ENCODE measurements at places on chromosomes 5 and 9.

- DNase-seq = no peak
These were observed 295.9 kb downstream of the NFIB start for GRCh38 chr9:14018081-14018480.

GRCh38 chr5:7902201-7902600 lies 33.3 kb downstream of the MTRR start:
- DNase-seq = no peak

DNA sequence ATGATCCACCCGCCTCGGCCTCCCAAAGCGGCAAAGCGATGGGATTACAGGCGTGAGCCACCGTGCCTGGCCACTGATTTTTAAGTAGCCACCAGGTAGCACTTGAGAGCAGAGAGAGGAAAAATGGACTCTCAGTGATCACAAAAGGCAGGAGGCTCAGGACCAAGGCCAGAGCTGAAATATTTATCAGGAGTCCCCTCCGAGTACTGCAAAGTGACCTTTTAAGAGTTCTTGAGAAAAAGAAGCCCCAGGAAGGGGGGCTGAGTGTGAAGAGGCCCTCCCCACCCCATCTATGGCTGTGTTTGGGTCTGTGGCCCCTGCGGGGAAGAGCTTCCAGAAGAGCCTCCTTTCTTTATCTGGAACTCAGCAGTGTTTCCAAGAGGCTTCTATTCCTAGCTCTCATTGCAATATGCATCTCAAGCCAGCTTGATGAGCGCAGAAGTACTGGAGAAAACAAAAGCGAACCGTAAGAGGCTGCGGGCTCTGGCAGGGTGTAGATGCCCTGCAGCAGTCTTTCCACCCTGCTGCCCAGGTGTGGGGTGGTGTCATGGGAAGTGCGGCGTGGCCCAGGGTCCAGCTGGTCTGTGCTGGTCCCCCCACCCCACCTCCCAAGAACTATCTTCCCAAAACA lies 75.5 kb upstream of the CDK20 start:
- DNase-seq = no peak

DNA sequence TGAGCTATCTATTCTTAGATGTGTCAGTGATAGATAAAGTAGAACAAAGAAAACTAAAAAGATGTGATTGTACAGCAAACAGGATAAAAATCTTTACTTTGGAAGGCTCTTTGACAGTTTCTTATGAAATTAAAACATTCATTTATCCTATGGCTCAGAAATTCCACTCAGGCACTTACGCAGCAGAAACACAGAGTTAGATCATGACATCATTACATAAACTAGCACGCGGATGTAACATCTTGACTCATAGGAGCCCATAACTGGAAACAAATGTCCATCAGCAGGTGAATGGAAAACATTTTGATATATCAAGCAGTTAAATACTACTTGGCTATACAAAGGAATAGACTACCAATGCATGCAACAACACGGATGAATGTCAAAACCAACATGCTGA lies 45.3 kb downstream of the ICE1 start:
- no peak for DNase-seq

DNA sequence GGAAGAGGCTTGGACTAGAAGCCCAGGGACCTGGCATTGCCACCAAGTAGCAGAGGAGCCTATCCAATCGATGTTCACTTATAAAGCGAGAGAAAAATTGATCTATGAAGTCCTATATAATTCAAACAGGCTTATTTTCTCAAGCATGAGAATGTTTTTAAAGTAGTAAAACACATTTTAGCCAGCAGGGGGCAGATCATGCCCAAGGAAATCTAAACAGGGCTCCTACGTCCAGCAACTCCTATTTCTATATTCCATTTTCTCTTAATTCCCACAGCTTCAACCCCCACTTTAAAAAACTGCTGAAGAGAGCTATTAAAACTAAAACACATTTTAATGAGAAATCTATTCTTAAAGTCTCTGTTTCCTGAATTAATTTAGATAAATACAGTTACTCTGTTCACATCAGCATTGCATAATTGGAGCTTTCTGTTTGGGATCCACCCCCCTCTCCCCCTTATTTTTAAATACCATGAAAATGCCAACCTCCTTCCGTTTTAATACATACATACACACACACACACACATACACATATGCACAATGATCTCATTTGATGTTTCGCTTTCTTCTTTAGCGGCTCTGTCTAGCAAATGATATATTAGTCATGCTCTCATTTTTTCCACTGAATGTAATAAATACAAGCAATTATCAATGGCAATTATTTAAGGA lies 144.9 kb downstream of the MYO10 start:
- peak; percentile 72 for DNase-seq

DNA sequence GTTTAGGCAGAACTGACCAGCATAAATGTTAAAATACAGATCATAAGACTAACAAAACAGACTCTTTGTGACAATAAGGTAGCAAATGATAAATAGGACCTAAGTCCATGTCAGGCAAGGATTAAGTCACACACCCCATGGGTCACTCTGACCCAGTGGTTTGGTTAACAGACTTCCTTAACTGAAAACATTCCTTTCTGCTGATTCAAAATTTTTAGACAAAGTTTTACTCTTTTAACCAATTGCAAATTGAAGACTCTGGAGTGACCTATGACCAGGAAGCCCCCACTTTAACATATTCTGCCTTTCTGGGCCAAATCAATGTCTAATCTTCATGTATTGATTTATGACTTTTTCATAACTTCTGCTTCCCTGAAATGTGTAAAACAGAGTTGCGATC lies 4.9 kb upstream of the NXNL2 start:
- no peak for DNase-seq

- DNase-seq = peak; percentile 45
These were observed 4.3 kb upstream of the SLC22A5 start for GRCh38 chr5:132365213-132365612.

DNA sequence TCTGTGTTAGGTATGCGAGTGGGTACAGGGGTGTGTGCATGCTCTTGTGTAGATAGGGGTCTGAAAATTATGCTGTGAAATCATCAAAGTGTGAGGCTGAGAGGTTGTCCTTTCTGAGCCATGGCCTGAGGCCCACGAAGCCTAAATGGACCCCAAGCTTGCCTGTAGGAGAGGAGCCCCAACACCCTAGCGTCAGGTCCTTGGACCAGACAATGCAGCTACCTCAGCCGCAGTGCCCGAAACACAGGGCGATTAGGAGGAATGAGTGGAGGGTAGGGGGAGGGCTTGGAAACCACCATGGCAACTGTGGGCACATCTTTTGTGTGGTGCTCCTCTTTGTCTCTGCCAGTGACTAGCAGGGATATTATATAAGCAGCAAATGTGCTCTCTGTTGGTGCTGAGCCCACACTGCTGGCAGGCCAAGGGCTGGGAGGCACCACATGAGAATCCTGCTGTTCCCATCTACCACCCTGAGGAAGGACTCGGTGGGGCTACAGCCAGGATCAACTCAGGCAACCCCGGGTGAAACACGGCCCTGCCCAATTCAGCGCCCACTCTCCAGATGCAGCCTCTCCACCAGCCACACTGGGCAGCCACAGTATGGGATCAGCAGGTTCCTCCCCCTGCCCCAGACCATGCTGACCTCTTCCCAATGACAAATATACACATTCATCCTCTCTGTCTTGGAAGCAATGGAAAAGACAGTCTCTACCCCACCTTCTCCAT lies 84.6 kb upstream of the FSTL4 start:
- DNase-seq = no peak

GRCh38 chr9:127790094-127790855 lies 4.4 kb downstream of the CDK9 start:
- DNase-seq = no peak

DNA sequence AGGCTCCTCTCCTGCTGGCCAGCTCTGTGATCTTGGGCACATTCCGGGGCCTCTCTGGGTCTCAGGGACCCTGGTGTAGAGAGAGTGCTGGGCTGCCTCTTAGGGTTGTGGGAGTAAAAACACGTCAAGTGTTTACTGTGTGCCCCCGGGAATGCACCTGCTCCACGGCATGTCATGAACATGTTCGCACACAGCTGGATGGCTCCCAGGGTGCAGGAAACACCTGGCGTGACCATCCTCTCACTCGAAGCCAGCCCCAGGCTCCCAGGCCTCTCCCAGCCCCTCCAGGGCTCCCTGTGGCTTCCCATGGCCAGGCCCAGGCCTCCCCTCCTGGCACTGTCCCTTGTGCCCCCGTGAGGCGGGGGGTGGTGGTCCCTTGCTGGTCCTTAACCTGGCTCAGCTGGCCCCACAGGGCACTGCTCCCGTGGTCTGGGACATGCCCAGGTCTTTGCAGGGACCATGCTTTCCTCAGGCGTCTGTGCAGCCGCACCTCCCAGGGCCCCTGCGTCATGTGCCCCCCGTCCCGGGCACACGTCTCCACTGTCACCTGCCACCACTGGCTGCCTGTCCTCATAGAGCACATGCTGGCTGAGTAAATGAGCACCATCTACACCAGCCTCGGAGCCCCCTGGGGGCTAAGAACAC lies 44.9 kb downstream of the SLC6A3 start:
- DNase-seq = no peak

DNA sequence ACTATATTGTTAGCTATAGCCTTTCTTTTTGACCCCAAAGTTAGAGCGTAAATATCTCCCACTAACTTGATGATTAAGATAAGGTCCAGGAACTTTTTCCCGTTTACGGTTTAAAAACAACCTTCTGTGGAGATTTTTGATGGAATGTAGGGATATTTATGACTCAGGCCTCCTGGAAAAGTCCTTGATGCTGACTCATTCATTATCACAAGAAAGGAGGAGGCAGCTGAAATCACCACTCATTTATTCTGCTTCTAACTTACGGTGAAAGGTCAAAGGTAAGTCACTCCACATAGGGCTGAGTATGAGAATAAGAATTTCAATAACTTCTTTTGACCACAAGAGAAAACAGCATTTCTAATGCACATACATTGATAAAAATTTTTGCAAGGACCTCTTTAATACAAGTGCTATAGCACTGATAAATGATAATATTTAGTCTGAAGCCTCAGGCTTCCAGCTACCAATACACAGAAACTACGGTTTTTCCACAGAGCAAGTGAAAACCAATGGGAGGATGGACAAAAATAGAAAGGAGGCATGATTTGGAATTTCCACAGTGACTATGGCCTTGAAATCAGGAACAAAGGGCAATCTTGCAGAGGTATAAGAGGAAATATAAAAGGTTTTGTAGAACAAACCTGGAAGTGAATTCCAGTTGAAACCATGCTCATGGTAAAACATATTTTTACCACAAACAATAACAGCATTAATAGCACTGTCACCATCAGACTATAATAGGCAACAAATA lies 146.5 kb downstream of the PPP2R2B start:
- DNase-seq = no peak

- DNase-seq = peak; percentile 91
These were observed 10.9 kb downstream of the ABL1 start for GRCh38 chr9:130845901-130846481.

GRCh38 chr9:134265078-134265477 lies 61.2 kb upstream of the RXRA start:
- no peak for DNase-seq

- DNase-seq = no peak
These were observed 107.3 kb upstream of the NIPBL start for GRCh38 chr5:36769129-36769770.

- DNase-seq = peak; percentile 90
These were observed 5.8 kb upstream of the IFNA1 start for GRCh38 chr9:21434202-21435014.

DNA sequence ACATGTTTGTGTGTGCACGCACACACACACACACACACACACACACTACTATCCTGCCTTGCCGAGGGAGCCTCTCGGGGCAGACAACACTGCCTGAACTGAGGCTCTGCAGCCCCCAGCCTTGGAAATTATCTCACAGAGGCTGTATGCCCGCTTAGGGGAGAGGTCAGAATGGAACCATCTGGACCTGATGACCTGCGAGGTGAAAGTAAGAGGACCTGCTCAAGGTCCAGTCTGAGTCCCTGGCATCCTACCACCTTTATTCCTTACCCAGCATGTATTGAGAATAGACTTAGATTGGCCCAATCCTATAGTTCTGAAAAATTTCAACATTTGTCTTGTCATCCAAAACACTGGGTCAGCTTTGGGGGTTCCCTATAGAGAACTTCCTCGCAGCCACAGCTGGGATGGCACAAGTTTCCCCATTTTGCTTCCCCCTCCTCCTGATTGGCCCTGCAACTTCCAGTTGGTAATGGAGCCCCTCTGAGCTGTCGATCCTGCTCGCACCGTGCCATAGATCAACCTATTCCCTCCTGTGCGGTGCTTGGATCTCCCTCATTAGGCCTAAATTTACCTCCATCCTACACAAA lies 10.2 kb downstream of the MVB12B start:
- DNase-seq = no peak

- DNase-seq = no peak
These were observed 77.0 kb upstream of the SEMA6A start for GRCh38 chr5:116651653-116652052.

DNA sequence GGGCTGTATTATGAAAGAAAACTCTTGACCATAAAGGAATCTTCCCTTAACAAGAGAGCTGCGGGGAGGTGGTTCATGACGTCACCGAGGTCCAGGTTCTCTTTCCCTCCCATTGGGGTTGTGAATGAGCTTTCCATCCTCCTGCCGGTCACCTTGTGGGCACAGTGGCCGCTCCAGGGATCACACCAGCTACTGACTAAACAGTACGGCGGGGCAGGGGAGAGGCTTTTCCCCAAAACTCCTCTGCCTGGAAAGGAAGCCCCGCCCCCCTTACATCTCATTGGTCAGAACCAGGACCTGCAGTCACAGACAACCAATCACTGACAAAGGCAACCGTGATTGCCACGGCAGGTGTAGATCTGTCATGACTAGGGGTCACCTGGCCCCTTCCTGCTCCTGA lies 35.6 kb downstream of the ROR2 start:
- DNase-seq = no peak

DNA sequence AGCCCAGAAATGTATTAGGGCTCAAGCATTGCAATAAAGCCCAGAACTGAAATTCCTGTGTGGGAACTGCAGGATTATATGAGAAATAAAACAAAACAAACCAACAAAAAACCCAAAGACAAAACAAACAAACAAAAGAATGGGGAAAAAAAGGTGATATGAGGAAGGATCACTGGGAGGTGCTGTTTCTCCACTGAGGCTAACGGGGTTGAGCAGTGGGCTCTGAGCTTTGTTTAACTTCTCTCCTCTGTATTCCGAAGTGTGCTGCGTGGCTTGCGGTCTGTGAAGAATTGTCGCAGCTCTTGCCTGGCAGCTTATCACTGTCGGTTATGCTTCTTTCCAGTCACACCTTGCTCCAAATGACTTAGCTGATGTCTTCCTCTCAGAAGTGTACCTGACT lies 106.3 kb downstream of the TENT4A start:
- DNase-seq = no peak

Measured in hematopoietic multipotent progenitor cell treated with erythropoietin and hydrocortisone succinate and interleukin-3 and kit ligand, for 6 days (in vitro differentiated cells).